ENCODE measurements at places on chromosomes 12 and 14.
A peak's percentile ranks its signal among the peaks of the same experiment; 100 is the strongest.

DNA sequence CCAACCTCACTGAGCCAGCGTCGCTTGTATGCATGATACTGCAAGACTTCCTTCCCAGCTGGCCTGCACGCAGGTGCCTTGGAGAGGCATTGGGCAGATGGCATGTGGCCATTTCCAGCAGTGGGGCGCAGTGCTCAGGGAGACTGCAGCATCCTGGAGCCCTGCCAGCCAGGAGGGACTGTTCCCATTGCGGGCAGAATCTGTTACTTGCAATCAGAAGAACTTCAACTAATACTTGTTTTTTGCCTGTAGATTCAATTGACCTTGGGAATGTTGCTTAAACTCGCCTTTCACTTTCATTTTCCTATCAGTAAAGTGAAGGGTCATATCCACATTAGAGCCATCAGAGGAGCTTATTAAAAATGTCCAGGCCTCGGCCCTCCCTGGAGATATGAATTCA is 29.8 kb downstream of the ANKRD9 start:
- no peak overlapping the region for H3K27ac ChIP-seq
- peaks cover 17% of the 10 kb centered on the region for H3K4me1 ChIP-seq
- peaks cover 27% of the 10 kb centered on the region for H3K36me3 ChIP-seq
- no peak for DNase-seq

DNA sequence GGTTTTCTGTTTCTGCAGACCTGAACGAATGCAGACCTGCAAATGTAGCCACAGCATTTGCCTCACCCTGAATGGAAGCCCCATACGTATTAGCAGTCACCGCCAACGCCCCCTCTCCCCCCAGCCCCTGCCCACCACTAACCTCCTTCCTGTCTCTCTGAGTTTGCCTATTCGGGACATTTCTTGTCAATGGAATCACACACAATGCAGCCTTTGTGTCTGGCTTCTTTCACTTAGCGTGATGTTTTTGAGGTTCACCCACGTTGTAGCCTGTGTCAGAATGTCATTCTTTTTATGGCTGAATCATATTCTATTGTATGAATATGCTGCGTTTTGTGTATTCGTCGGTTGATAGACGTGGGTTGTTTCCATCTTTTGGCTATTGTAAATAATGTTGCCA is 178.6 kb downstream of the AACS start:
- H3K27ac ChIP-seq, result no peak overlapping the region
- H3K4me3 ChIP-seq, result no peak overlapping the region
- peaks cover 22% of the 10 kb centered on the region for H3K4me1 ChIP-seq
- H3K27me3 ChIP-seq, result no peaks in the 10 kb centered on the region
- DNase-seq, result no peak
- H3K36me3 ChIP-seq, result peaks cover 3% of the 10 kb centered on the region

- peaks cover 68% of the 10 kb centered on the region for H3K4me1 ChIP-seq
- DNase-seq, result peak; percentile 42
- peak within 1 kb of the TSS; percentile 75 for H3K4me3 ChIP-seq
- peaks cover 65% of the 10 kb centered on the region for H3K36me3 ChIP-seq
Measured at GRCh38 chr12:6827982-6828780, at the start of gene P3H3. Gene P3H3, plus strand, starts transcription at chr12:6828407. Its CDS starts 34 bp downstream, at chr12:6828441.

DNA sequence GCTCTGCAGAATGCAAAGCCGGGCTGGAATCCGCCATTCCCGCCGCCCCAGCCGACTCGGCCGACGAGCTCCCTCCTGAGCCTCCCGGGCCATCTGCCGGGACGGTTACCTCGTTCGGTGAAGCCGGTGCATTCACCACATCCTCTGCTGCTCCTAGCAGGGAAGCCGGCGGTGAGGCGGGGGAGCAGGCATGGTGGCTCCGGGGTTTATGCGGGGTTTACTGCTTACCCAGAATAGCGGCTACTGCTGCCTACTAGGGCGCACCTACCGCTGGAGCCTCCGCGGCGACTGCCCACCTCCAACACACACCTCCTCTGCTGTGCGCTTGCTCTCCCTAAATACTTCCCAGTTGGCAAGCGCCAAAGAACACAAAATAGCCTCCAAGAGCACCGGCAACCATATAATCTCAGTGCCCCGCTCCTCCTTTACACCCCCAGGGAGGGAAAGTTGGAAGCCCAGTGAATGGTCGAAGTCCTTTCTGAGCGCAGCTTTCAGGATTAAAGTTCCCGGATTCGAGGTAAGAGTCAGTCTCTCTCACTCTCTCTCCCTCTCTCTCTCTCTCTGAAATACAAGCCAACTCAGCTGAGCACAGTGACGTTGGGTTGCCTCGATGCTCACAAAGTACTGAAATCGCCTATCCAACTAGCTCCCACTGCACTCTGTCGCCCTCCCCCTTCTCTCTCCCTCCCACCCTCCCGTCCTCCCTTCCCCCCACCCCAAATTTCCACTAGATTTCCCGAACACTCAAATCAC is at the start of gene TBX5:
Gene TBX5 (minus strand): TSS at position 626 of the 753 bp plus-strand sequence. CDS start 2,246 bp downstream, outside the sequence.
- no peak for DNase-seq
- peaks cover 100% of the 10 kb centered on the region for H3K27me3 ChIP-seq

GRCh38 chr12:59858508-59859170 is 262.8 kb downstream of the SLC16A7 start:
- no peaks in the 10 kb centered on the region for H3K4me1 ChIP-seq
- H3K36me3 ChIP-seq, result no peaks in the 10 kb centered on the region
- H3K4me3 ChIP-seq, result no peak overlapping the region
- DNase-seq, result no peak

- H3K27ac ChIP-seq, result no peak overlapping the region
- no peaks in the 10 kb centered on the region for H3K27me3 ChIP-seq
- no peaks in the 10 kb centered on the region for H3K36me3 ChIP-seq
- no peak overlapping the region for H3K4me3 ChIP-seq
Measured at GRCh38 chr12:59834659-59835474, 239.0 kb downstream of the SLC16A7 start.

DNA sequence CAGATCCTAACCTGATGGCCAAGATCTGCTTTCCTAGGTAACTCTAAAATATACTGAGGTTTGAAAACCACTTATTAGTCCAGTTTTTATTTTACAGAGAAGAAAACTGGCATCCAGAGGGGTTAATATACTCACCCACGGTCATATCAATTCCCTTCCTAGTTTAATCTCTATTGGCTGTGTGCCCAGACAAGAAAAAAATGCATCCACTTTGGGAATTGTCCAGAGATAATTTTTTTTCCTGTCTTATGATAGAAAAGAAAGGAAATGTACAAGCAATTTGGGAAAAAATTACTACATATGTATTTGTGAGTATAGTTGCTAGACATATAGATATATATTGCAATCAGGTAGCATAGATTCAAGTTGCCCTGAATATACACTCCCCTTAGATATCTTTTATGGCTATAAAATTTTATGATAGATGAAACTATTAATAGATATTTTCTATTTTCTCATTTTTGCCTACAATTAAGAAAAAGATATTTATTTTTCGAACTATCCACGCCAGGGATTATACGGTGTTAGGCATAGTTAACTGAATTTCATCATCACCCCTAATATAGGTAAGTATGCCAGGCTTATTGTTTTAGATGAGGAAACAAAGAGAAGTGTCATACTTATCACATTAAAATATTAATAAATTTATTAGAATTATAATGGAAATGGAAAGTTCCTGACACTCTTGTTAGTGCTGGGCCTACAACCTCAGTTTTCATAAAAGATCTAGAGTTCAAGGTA is 100.5 kb upstream of the SLC38A2 start:
- H3K36me3 ChIP-seq, result no peaks in the 10 kb centered on the region
- no peaks in the 10 kb centered on the region for H3K27me3 ChIP-seq
- no peaks in the 10 kb centered on the region for H3K4me1 ChIP-seq
- H3K4me3 ChIP-seq, result no peak overlapping the region
- no peak overlapping the region for H3K27ac ChIP-seq

DNA sequence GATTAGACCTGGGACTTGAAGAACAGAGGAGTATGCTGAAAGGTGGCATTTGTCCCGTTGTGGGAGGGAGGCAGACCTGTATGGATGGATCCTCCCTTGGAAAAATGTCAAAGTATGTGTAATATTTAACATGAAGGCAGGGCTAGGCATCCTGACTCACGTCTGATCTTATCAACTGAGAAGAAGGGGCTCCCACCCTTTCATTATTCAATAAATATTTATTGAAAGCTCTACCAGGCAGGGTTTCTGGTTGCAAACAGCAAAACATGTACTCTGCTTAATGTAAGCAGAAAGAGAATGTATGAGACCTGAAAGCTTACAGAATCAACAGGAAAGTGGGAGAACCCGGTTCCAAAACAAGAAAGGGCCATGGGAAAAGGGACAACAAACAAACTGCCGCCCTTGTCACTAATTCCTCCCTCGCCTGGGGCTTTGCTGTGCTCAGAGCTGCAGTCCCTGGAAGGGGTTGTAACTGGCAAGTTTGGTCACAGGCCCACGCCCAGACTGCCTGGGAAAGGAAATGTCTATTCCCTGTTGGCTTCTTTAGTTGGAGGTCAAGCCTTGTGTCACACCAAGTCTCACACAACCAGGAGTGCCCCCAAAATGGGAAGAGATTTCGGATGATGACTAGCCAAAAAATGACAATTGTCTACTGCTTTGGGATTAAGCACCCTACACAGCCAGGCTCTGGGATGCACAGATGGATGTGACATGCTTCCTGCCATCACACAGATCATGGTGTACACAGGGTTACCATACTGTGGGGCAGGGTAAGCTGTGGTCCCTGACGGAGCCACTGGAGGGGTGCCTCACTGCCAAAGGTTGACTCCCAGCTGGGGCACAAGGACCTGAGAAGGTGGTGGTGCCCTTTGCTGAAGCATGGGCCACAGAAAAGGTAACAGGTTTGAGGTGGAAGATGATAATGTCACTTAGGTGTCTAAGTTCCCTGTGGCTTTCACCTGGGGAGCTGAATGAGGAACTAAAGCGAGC is 36.8 kb downstream of the RAB35 start:
- H3K36me3 ChIP-seq, result peaks cover 8% of the 10 kb centered on the region
- H3K27ac ChIP-seq, result no peak overlapping the region
- no peaks in the 10 kb centered on the region for H3K4me1 ChIP-seq
- H3K4me3 ChIP-seq, result no peak overlapping the region
- no peak for DNase-seq

GRCh38 chr12:119334430-119335170 is at the start of gene CCDC60:
Gene CCDC60, plus strand, starts transcription at chr12:119334729. Its CDS starts 448 bp downstream, at chr12:119335177.
- no peaks in the 10 kb centered on the region for H3K4me1 ChIP-seq

- H3K4me1 ChIP-seq, result no peaks in the 10 kb centered on the region
- no peaks in the 10 kb centered on the region for H3K27me3 ChIP-seq
- no peaks in the 10 kb centered on the region for H3K36me3 ChIP-seq
- no peak for DNase-seq
- H3K4me3 ChIP-seq, result no peak overlapping the region
Measured at GRCh38 chr12:28704477-28705169, 444.5 kb upstream of the FAR2 start.

DNA sequence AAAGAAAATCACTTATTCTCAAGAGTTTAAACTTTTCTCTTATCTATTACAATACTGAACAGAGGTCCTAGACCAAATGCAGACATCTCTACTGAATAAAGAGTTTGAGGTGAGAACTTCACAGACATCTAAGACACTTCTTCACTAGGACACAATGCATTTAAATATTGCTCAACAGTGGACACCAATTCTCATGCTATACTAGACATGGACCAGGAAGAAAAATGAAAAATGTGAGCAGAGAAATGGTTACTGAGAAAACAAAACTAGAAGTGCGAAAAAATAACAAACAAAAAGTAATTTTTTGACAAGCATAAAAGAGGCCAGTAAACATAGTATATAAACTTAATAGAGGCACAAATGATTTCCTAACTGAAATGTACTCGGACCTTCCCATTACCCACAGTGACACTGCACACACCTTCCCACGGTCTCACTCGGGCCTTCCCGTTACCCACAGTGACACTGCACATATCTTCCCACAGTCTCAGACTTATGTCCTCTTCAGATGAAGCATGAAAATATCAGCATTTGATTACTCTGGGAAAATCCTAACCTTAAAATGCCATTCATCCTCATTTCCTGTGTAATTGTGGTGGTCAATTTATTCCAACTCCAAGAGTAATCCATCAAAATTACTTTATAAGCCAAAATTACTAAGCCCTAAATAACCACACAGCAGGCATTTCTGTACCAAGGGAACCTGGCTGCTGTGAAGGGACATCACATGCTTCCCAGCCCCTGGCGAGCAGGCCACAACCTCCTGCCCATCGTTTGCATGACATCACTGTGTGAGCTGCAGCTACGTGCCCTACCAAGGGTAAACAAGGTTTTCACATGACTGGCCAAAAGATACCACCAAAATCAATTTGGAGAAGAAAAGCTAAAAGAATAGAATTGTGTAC is 6.4 kb downstream of the SLC15A4 start:
- no peaks in the 10 kb centered on the region for H3K27me3 ChIP-seq
- DNase-seq, result no peak
- peaks cover 19% of the 10 kb centered on the region for H3K4me1 ChIP-seq
- peaks cover 11% of the 10 kb centered on the region for H3K36me3 ChIP-seq
- no peak overlapping the region for H3K4me3 ChIP-seq
- H3K27ac ChIP-seq, result no peak overlapping the region

GRCh38 chr12:113274848-113275247 is 53.6 kb downstream of the TPCN1 start:
- peaks cover 19% of the 10 kb centered on the region for H3K4me1 ChIP-seq
- H3K36me3 ChIP-seq, result peaks cover 47% of the 10 kb centered on the region
- DNase-seq, result no peak
- no peaks in the 10 kb centered on the region for H3K27me3 ChIP-seq

- DNase-seq, result no peak
- no peaks in the 10 kb centered on the region for H3K27me3 ChIP-seq
- peaks cover 5% of the 10 kb centered on the region for H3K36me3 ChIP-seq
- H3K27ac ChIP-seq, result no peak overlapping the region
- peaks cover 8% of the 10 kb centered on the region for H3K4me1 ChIP-seq
- no peak overlapping the region for H3K4me3 ChIP-seq
Measured at GRCh38 chr12:2412305-2412643, 359.5 kb downstream of the CACNA1C start.

- peaks cover 5% of the 10 kb centered on the region for H3K4me1 ChIP-seq
- peaks cover 3% of the 10 kb centered on the region for H3K36me3 ChIP-seq
- H3K4me3 ChIP-seq, result no peak overlapping the region
- no peak overlapping the region for H3K27ac ChIP-seq
- no peak for DNase-seq
Measured at GRCh38 chr14:75907756-75908359, 73.9 kb downstream of the TGFB3 start.

DNA sequence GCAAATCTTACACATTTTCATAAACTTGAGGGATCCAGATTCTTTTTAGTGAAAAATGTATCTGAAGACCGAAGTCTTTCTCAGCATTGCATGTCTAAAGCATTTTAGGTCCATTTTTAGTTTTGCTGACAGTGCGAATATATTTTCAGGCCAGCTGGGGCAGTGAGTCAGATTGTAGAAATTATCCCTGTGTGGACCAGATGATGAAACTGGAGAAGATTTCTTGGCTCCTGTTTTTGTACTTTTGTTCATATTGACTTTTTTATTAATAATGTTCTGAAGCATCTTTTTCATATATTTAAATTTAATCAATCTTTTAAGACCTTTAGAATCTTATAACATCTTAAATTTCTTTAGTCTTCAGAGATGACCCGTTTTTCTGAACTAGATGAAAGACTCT is 173.1 kb downstream of the FLRT2 start:
- H3K4me1 ChIP-seq, result no peaks in the 10 kb centered on the region
- H3K36me3 ChIP-seq, result no peaks in the 10 kb centered on the region
- H3K27ac ChIP-seq, result no peak overlapping the region
- H3K4me3 ChIP-seq, result no peak overlapping the region
- DNase-seq, result no peak
